ENCODE measurements at places on chromosomes 5 and 9. TPM values are rescaled to one million over a fixed set of nuclear protein-coding genes. Genes with fewer than 3 reads are reported as not detected.

DNA sequence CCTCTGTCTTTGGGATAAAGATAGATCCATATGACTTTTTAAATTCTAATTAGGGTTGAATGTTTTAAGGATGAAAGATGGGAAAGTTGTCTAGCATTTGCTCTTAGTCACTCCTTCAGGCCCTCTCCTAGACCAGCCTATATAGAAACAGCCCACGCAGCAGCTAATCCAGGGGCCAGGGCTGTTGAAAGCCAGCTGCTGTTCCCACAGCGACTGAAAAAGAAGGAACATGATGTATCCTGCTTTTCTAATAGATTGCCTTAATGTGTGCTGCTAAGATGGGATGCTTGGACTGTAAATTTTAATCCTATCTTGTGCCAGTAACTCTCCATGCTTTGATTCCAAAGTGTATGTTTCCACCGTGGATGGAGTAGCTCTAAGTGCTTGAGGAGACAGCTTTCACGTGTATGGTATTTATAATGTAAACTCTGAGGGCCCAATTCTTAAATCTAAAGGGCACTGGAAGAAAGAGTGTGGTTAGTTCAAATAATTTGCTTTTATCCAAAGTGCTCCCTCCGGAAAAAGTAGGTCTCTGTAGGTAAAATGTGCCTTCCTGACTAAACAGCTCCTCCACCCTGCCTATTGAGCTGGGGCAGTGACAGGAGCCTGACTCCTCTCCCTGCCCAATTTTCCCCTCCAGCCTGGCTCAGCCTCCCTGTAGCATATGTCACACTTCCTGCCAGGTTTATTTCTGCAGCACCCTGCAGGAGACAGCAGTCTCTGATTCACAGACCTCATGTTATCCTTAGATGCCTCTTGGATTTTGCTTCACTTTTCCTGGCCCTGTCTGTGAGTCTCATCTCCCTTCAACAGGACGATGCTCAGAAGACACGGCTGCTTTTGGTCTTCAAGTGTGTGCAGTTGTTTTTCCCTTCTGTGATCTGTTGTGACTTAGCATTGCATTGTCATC, 33.2 kb downstream of the SLC36A1 start:
- DNase-seq = no peak

GRCh38 chr5:38557308-38557710, 863 bp upstream of the LIFR start:
- DNase-seq = no peak

- no peak for DNase-seq
These were observed 323.4 kb downstream of the FBXL7 start for GRCh38 chr5:15823398-15823797.

DNA sequence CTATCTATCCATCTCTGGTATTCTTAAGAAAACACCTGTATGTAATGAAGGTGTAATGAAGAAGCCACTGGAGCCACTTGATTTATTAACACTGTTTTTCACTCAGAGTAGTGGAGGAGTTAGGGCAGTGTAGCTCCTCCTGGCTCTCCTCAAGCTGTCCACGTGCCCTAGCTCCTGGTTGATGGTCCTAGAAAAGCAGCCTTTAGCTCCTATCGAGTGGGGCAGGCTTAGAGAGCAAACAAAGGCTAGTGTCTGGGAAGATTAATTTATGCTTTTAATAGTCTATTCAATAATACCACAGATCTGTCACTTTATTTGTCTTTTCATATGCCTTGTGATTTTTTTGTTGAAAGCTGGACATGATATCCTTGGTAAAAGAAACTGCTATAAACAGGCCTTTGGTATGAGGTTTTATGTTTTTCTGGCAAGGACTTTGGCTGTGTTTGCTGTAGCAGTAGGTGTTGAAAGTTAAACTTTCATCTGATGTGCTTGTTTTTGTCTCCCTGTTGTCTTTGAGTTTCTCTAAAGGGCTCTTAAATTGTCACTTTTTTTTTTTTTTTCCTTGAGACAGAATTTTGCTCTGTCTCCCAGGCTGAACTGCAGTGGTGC, 141.1 kb downstream of the GCNT1 start:
- DNase-seq = no peak

DNA sequence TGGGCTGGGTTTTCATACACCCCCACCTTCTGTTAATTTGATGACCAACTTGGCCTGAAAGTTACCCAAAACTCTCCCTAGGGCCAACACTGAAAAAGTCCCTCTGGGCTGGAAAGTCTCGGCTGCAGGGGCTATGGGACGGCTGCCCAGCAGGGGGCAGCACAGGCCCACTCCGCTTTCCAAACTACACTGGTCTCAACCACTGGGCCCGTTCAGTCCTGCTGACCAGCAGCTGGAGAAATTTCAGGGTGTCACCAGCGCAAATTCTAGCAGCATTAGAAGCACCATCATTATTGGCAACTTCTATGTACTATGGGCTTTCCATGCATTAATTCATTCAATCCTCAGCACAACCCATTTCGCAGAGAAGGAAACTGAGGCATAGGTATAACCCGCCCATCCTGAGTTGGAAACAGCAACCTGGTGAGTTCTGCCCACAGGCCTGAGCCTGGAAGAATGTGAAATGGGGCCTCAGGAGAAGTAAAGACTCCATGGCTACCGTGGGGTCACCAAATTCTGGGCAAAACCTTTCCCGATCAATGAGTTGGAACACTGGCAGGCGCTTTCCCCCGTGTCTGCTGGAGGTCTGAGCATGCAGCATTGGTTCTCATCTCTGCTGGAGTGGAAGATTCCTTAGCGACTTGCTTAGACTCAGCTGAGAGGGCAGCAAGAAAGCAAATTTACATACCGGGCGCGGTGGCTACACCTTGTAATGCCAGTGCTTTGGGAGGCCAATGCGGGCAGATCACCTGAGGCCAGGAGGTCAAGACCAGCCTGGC, 9.7 kb downstream of the ORM2 start:
- no peak for DNase-seq

The TNFSF8 gene
- not detected for polyA plus RNA-seq

DNA sequence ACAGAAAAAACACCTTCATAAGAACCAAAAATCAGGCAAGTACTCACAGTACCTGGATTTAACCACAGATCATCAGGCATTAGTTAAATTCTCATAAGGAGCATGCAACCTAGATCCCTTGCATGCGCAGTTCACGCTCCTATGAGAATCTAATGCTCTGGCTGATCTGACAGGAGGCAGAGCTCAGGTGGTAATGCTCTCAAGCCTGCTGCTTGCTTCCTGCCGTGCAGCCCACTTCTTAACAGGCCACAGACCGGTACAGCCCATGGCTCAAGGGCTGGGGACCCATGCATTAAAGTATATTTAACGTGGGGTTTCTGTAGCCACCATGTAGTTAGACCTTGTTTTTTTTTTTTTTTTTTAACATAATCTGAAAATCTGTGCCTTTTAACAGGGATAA, 147.7 kb downstream of the VPS13A start:
- no peak for DNase-seq

- DNase-seq = no peak
These were observed 42.9 kb downstream of the OR2K2 start for GRCh38 chr9:111287127-111287526.

GRCh38 chr9:129611307-129611800, 9.5 kb downstream of the C9orf50 start:
- no peak for DNase-seq

DNA sequence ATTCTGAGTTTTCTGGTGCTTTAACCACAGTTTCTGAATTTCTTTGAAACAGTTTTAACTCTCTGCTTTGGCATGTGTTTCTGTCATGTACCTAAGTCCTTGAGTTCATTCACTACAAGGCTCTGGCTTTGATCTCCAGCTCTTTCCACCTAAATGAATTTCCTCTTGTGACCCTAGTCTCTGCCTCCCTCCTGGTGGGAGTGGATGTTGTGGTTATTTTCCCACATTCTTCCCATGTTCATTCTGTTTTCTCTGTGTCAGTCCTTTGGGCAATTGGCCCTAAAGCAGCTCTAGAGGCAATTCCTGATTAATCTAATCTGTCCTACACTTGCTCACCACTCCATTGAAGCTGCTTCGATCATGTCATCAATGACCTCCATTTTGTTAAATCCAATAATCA, 28.4 kb upstream of the DPYSL3 start:
- no peak for DNase-seq

DNA sequence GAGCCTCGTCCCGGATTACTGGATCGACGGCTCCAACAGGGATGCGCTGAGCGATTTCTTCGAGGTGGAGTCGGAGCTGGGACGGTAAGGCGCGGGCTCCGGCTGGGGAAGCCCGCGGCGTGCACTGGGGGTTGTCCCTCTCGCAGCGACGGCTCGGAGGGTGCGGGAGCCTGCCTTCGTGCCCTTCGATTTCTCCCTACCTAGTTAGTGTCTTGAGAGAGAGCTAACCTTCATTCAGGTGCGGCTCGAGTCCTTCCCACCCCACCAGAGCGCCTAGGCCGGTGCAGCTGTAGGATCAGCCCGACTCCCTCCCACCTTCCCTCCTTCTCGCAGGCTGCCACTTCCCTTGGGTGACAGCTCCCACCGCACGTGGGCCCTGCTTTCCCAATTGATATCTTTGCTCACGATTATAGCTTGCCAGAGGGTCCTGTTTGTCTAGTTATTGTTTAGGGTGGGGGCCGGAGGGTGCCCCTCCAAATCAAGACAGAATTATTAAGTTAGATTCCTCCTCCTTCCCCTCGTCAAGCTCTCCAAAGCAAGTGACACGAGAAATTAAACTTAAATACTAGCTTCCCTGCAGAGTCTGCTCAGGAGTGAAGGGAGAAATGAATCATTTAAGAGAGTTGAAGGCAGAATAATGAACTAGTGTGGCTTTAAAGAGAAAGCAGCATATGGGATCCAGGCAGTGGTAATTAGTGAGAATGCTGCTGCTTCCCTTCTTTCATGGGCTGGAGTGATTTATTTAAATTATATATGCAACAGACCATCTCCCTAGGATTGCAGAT, 569 bp downstream of the CAMK4 start:
- DNase-seq = no peak

- DNase-seq = no peak
These were observed 140.9 kb downstream of the PAX5 start for GRCh38 chr9:36893184-36893583.

The TAS2R1 gene
- not detected for polyA plus RNA-seq

GRCh38 chr9:130354378-130354777, 88.8 kb downstream of the HMCN2 start:
- DNase-seq = no peak

The FBN2 gene
- 40.5 TPM for polyA plus RNA-seq

DNA sequence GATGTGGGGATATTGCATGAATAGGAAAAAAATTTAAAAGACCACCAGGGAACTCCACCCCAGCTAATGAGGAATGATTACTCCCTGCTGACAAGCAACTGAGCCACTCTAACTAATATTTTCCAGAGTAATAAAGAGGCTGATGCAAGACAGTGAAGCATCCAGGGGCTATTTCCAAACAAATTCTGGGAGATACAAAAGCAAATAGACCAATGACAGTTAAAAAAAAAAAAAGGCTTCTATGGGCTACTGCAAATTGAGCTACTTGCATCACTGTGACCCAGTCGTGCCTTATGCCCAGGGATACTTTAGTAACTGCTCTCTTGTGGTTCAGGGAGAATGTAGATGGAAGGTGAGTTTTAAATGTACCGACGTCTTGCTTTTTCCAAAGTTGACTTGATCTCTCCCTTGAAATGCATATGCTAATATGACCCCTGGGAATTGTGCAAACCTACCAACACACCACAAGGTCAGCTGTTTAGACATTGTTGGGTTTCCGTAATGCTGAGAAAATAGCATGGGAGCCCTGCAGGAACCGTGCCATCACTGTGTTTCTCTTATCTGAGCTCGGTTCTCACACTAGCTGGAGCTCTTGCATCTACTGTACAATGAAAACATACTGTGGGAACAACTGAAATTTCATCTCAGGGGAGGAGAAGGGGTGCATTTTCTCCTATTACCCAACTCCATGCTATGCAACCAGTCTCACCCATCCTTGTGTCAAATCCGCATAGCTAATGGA, 250.6 kb upstream of the MAP3K1 start:
- no peak for DNase-seq
